Fibroblast of the conjunctiva (primary cell): ENCODE measurements at places on chromosomes 12 and 14.

- DNase-seq = no peak
These were observed 226.9 kb downstream of the MON2 start for GRCh38 chr12:62693376-62694050.

DNA sequence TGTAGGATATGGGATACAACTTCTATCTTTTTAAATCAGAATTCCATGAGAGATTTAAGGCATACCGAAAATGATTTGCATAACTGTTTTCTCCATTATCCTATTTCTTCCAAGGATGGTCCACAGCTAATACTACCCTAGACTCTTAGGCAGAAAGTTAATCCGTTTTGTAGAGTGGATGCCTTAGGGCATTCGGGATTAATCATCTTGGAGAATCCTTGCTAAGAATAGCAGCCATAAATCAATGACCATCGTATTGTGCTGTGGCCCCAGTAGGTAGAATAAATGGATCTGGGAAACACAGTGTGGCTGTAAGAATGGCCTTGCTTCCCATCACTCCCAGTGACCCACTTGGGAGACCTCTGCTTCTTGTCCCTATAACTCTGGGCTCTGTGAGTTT lies 99.6 kb downstream of the SSPN start:
- DNase-seq = no peak

DNA sequence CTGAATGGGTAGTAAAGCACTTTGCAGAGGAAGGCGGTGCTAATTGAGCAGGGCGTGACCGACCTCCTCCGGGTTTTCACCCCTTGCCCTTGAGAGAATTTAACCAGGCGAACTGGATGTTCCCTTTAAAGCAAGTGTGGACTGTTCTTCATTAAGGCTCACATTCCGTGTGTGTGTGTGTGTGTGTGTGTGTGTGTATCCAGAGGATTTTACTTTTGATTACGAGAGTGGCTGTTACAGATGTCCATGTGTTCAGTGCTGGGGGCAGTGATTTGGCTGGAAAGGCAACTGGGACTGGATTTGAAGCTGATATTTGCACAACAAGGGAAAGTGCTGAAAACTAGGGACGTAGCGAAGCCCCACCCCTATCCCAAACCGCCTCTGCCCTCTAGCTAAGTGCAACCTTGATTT lies 2.2 kb downstream of the TMEM132C start:
- peak; percentile 9 for DNase-seq

- no peak for DNase-seq
These were observed 50.7 kb downstream of the SENP1 start for GRCh38 chr12:48054955-48055821.

DNA sequence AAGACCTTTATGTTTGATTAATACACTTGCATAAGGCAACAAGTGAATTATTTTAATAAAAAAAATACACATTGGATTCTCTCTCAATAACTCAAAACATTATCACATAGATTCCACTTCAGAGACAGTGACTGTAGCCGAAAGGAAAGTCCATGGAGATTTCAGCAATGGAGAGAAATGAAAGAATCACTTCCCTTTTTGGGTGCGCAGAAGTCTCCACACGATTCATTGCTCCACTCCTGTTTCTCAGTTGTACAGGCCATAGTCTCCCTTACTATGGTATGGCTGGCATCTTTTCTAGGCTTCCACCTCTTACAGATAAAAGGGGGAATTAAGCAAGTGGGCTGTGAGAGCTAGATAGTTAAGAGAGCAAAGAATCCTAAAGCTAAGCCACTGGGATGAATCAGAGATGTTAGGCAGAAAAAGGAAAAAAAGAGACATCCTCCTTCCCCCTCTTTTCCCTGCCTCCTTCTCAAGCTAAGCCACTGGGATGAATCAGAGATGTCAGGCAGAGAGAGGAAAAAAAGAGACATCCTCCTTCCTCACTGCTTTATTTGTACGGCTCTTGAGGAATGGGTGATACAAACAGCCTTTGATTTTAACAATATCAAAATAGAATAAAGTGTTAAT lies 16.3 kb downstream of the ST8SIA1 start:
- DNase-seq = no peak

GRCh38 chr12:52496590-52497071 lies 3.6 kb upstream of the KRT6A start:
- no peak for DNase-seq

GRCh38 chr12:93387780-93388179 lies 10.1 kb downstream of the NUDT4 start:
- DNase-seq = no peak

- no peak for DNase-seq
These were observed 18.3 kb downstream of the HAL start for GRCh38 chr12:95977764-95978305.
